Upper lobe of right lung (tissue), 1 donor: ENCODE measurements at places on chromosomes 5 and 9. TPM values are rescaled to one million over a fixed set of nuclear protein-coding genes. Genes with fewer than 3 reads are reported as not detected.
A peak's percentile ranks its signal among the peaks of the same experiment; 100 is the strongest.

DNA sequence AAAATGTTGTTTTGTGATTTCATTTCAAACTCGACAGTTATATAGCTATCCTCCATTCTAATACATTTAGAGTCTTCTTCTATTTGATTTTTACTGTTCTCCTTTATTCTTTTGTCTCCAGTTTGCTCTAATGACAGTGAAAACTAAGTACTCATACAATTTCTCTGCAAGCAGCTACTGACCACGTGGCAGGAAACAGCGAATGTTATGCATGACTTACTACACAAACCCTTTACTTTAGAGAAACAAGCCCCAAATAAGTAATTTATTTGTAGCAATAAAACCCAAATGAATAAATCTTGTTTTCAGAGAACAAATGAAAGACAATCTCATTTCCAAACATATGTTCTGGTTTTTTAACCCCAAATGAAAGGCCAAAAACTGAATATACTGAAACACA is 41.9 kb downstream of the CDH6 start:
- DNase-seq: no peak

Gene PCA3
- not detected for total RNA-seq

GRCh38 chr9:85871008-85871407 is 69.9 kb upstream of the NAA35 start:
- no peak for DNase-seq

Gene SLC36A2
- total RNA-seq: not detected

DNA sequence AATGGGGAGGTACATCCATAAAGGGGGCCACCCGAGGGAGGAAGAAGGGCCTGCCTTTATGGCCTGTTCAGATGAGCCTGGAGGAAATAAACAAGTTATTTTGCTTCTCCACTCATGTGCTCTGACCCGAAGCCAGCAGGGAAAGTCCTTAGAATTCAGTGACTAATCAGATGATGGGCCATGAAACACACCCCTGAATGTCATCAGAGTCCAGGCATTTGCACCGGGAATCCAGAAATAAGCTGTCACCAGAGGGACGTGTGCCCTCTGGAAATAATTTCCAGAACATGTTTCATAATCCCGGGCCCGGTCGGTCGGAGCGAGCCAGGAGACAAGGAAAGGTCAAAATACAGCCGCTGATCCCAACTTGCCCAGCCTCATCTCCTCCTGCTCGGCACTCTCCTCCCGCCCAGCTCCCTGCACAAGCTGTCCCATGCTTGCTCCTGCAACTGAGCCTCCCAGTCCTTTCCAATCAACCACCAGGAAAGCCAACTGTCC is 73.6 kb upstream of the ZNF622 start:
- no peak for DNase-seq

Gene FCN2
- total RNA-seq: not detected

Gene CATSPER3
- 0.87 TPM for total RNA-seq

Gene NFIB
- 99.4 TPM for total RNA-seq

DNA sequence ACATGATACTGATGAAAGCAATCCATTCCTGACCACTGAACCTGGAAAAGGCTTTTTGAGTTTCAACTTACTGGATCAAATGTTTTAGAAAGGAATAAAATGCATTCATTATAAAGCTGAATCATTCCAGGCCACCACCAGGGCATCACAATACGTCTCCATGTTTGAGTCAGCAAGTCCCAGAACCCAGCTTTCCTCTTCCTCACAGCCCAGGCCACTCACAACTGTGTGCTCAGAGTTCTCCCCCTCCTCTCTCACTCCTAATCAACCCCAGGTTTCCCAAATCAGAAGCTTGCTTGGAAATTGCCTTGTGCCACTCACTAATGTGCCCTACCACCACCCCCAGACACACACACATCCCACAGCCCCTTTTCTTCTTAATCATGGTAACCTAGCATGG is 91.7 kb downstream of the GNA14 start:
- no peak for DNase-seq

- peak; percentile 44 for DNase-seq
Measured at GRCh38 chr9:131348631-131349521, 45.0 kb upstream of the PRRC2B start.

DNA sequence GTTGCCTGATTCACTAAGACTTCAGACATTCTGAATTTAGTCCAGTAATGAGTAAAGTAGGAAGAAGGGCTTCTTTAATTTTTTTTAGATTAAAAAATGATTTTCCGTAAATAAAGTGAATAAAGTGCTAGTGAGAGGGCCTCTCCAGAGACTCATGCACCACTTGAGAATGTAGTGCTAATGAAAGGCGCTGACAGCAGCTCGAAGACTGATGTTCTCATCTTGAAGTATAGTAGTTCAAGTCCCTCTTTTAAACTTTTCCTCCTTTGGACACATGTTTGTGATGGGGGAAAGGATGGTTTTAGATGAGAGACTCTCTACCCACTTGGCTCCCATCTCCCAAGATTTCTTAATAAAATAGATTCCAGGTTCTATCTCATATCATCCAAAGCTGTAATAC is 48.5 kb downstream of the G3BP1 start:
- DNase-seq: no peak

DNA sequence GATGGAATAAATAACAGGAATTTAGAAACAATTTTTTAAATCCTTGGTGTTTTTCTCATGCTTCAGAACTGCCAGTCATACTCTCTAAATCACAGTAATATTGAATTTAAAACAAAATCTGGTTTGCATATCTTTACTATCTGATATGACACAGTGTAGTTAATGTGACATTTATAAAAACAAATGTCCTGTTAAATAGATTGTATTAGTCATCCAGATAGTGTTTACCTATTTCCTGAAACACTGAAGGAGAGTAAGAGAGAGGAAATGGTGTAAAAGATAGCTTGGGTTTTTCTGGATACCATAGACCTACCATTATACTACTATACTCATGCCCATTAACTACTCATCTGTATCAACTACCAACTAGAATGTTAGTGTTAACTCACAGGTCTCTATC is 292.3 kb downstream of the MAN2A1 start:
- DNase-seq: no peak

DNA sequence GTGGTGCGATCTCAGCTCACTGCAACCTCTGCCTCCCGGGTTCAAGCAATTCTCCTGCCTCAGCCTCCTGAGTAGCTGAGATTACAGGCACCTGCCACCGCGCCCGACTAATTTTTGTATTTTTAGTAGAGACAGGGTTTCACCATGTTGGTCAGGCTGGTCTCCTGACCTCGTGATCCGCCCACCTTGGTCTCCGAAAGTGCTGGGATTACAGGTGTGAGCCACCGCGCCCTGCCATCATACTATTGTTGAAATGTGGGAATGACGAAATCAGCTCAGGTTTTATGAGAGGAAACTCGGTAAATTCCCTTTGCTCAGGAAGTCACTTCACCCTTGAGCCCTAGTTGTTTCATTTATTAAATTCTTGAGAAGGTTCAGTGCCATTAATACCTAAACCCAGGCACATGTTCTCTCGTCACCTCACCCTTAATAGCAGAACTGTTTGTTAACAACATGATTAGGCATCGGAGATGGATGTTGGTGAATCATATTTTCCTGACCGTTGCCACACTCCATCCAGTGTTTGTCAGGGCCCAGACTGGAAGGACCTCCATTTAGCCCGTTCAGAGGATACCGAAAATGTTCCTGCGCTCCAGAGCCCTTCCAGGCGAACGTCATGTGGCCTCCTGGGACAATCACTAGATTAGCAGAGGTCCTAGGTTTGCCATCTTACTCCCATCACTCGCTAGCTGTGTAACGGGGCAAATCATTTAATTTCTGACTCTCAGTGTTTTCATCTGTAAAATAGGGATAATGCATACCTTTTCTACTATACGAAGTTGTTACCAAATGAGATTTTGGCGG is 20.0 kb upstream of the CREBRF start:
- peak; percentile 78 for DNase-seq

Gene PCDHGA11
- 2.6 TPM for total RNA-seq

Gene SLC45A2
- not detected for total RNA-seq

DNA sequence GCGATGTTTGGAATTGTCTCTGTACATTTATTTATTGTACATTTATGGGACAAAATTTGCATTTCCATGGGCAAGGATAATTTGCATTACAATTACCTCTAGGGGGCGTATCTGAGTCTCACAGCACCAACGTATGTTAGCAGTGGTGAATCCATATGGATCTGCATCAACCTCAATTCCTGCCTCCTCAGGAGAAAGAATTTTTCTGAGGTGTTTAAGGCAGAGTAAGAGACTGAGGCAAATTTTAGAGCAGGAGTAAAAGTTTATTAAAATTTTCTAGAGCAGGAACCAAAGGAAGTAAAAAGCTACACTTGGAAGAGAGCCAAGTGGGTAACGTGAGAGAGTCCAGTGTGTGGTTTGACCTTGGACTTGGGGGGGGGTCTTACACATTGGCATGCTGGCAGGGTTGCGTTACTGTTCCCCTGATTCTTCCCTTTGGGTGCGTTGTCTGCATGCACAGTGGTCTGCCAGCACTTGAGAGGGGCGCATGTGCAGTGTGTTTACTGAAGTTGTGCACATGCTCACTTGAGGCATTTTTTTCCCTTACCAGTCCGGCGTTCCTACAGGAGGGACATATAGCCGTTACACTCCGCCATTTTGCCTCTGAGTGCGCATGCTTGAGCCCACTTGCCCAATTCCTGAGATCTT is 21.0 kb upstream of the RAB14 start:
- DNase-seq: no peak

- peak; percentile 90 for DNase-seq
Measured at GRCh38 chr9:36166168-36166927, 2.8 kb upstream of the CCIN start.

DNA sequence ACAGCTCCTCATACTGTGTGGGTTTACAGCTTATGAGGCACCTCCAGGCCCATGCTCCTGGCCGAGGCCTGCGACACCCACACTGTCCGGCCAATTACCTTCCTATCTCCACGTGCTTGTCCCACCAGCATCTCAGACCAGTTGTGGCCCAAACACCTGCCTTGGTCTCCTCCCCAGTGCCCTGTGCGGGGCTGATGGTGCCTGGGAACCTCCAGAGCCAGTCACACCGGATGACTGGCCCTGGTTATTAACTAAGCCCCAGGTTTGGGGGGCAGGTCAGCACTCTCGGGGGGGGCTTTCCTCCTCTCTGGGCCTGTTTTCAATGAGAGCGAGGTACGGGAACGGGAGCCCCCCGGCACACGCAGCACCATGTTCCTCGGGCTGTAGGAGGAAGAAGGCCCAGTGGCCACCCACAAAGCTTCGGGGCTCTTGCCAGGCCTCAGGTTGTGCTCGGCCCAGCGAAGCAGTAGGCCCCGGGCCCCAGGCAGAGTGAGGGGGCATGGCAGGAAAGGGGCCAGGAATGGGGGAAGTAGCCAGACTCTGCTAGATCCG is 76.0 kb upstream of the PHYKPL start:
- DNase-seq: peak; percentile 49

DNA sequence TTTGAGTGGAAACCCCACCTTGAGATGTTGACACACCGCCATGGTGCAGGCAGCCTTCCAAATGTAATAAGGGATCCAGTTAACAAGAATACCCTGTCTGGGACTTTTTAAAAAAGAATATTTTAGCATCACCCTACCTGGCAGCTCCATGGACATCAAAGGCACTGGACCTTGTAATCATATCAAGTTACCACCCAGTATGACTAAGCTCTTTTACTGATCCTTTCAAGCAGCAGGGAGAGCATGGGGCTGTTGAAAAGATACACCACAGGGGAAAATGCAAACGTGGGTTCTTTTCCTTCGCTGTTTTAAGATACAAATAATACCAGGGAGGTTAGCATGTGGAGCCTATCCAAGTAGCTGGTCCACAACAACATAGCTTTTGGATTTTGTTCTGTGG is 211.2 kb downstream of the SAXO1 start:
- no peak for DNase-seq

Gene EPB41L4A
- total RNA-seq: 35.2 TPM

Gene NPR3
- total RNA-seq: 87.2 TPM

Gene TMOD1
- total RNA-seq: 11.3 TPM

GRCh38 chr9:4922101-4922500 is 63.0 kb upstream of the JAK2 start:
- DNase-seq: no peak

Gene PCDHGC4
- 1.8 TPM for total RNA-seq

Gene ADAMTS12
- 11.2 TPM for total RNA-seq
